ENCODE measurements at places on chromosomes 1 and 21.

DNA sequence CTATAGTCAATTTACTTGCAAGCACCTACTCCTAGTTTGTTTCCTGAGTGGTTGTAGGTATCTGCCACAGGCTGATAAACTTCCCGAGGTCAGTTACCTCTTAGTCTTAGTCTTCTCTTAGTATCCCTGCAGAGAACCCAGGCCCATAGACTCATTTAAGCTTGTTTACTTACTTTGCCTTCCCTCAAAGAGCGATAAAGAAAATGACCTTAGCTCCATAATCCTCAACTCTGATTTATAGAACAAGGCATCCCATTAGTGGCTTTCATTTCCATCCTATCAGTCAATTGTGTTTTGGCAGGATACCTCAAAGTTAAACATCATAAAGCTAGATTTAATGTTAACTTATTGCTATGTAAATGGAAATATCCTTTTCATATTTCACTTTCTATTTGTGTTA lies 119.7 kb downstream of the UCHL5 start:
- DNase-seq, result no peak

DNA sequence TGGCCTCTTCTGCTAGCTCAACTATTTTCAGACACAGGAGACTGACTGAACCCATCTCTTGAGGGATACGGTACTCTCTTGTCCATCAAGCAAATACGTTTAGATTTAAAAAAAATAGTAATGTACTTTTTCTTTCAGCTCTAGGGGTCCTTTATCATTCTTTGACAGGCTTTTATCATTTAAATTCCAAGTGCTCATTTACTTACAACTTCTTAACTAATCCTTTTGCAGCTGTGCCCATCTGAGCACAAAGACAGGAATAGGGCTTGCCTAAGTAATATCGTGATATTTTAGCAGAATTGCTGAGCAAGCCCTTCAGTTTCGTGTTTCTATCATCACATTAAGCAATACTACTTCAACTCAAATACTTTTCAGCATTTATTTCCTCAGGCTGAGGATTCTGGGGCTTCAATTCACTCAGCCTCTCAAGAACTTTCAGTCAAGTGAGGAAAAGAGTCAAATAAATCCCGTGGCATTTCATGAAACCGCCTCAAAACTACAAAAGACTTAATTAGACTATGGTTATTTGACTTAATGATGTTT lies 317.6 kb downstream of the BACH1 start:
- no peak for DNase-seq

- DNase-seq, result no peak
Measured at GRCh38 chr1:33074193-33074945, 6.6 kb upstream of the AZIN2 start.

DNA sequence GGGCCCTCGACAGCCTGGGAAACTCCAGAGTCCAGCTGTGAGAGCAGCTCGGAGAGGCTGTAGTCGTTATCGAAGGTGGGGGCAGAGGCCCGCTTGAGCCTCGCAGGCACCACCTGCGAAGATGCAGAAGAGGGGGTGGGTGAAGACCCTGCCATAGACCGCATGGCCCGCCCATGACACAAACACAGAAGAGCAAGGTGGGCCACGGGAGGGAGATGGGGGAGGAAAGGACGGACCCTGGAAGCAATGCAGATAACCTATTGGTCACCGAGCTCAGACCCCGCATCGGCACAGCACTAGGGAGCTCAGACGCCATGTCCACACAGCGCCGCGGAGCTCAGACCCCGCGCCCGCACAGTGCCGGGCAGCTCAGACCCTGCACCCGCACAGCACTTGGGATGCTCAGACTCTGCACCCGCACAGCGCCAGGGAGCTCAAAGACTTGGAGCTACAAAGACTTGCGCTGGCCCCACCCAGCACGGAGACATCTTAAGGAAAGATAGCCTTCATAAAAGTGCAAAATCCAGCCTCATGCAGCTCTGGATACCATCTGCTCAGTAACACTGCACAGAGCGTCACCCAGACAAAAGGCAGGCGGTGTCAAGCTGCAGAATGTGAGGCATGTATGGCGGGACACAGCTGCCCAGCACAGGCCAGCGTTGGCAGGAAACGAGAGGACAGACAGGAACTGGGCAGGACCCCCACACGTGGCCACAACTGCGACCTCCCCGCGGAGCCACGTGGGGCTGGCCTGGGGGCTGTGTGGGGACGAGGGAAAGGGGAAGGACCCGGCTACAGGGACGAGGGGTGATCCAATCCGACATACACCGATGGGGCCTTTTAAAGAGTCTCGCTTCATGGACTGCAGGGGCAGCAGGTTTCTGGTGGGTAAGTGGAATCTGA lies 22.6 kb downstream of the RIPK4 start:
- no peak for DNase-seq

GRCh38 chr1:114324662-114324965 lies 170.9 kb upstream of the SYT6 start:
- DNase-seq, result no peak

- peak; percentile 35 for DNase-seq
Measured at GRCh38 chr1:48492392-48492791, 20.4 kb upstream of the SPATA6 start.

DNA sequence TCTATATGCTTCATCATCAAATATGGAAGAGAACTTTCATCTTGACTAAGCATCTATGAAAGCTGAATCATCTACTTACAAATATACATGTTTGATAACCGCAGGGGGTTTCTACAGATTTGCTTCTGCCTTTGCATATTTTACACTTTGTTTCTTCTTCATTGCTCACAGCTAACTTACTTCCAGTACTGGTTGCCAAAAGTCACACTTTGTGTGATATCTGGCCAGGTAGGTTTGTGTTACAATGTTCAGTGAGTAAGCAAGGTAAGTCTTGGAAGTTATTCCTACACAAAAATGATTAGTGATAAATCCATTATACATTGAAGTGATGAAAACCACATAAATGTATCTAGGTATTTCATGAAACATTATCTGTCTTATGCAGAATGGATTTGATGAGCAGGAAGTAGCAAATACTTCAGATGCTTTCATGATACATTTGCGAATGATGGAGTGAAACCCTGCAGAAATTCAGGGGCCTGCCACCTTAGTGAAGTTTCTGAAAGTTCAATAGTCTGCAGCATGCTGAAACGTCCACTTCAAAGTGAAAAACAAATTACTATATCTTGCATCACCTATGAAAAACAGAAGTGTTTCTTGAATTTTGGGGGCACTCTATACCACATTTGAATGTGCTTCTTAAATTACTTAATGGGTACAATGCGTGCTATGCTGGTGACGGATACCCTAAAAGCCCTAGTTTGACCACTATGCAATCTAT lies 187.3 kb downstream of the ATP6V1G3 start:
- no peak for DNase-seq

DNA sequence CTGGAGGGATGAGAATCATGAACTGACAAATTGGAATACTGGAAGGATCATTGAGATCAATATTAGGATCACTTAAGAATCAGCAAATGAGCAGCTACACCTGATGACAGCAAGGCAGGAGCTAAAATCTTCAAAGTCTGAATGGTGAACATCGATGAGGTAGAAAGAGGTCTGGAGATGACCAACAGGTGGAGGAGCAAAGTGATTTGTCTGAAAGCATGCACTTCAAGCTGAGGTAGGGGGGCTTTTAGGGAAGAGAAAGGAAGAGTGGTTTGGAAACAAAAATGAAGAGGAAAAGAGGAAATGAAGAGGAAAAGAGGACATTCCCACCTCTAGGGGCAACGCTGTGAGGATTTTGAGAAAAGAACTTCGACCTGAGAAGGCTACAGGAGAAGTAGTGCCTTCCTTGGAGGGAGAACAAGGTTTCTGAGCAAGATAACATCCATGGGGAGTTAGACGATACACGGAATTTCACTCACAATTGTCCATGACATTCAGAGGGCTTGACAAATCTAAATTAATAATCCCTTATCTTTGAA lies 79.0 kb downstream of the APP start:
- DNase-seq, result no peak

DNA sequence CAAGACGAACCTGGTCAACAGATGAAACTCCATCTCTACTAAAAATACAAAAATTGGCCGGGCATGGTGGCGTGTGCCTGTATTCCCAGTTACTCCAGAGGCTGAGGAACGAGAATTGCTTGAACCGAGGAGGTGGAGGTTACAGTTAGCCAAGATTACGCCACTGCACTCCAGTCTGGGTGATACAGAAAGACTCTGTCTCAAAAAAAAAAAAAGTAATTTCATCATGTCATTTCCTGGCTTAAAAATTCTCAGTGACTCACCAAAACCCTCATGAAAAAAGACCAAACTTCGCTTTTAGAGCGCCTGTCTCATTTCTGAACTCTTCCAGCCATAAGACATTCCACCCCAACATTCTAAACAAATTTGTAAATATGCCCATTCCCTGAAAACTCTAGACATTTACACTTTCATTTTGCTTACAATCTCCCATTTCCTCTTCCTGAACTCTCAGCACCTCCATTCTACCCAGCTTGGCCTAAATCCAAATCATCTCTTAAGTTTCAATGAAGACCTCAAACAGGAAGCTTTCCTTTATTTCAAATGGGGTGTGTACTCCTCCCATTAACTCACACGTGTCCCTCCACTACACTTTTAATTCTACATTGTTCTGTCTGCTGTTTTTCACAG lies 50.5 kb upstream of the PRRC2C start:
- DNase-seq, result peak; percentile 90

DNA sequence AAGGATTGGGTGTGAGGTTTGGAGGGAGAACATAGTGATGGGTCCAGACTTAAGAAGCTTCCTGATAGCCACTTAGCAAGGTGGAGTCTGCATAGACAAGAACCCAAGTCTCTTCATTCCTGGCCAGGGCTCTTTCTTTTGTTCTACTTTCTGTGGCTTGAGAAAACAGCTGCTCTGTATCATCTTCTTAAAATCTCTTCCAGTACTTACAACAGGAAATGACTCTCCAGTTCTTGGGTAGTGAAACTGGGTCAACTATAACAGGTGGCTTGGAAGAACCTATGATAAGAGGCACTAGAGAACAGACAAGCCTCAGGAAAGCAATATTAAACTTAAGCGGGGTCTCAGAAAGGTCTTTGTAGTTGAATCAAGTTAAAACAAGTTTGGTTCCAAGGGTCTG lies 148.1 kb upstream of the USP24 start:
- peak; percentile 73 for DNase-seq

Data from fibroblast of pulmonary artery (primary cell).